AG09319 (cell line): ENCODE measurements at places on chromosomes 3 and 15.

GRCh38 chr3:150887031-150887430 is 18.2 kb downstream of the MINDY4B start:
- no peak for DNase-seq

DNA sequence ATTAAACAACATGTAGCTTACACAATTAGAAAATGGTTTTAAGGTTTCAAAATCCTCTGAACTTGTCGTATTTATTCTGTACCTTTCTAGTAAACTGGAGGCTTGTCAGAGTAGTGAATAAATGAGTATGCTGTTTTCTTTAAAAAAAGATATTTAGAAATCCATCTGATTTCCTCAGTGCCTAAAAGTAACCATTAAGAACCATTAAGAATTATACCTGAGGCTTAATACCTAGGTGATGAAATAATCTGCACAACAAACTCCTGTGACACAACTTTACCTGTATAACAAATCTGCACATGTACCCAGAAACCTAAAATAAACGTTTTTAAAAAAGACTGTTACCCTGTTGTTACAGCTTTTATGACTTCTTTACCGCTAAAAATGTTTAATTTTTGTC is 143.0 kb upstream of the SOX2 start:
- no peak for DNase-seq

- DNase-seq: no peak
These were observed 27.4 kb upstream of the FRMD5 start for GRCh38 chr15:44222478-44222877.

- no peak for DNase-seq
These were observed 23.3 kb downstream of the SNX4 start for GRCh38 chr3:125496701-125497100.

GRCh38 chr3:54698054-54698453 is 229.8 kb downstream of the LRTM1 start:
- DNase-seq: no peak

DNA sequence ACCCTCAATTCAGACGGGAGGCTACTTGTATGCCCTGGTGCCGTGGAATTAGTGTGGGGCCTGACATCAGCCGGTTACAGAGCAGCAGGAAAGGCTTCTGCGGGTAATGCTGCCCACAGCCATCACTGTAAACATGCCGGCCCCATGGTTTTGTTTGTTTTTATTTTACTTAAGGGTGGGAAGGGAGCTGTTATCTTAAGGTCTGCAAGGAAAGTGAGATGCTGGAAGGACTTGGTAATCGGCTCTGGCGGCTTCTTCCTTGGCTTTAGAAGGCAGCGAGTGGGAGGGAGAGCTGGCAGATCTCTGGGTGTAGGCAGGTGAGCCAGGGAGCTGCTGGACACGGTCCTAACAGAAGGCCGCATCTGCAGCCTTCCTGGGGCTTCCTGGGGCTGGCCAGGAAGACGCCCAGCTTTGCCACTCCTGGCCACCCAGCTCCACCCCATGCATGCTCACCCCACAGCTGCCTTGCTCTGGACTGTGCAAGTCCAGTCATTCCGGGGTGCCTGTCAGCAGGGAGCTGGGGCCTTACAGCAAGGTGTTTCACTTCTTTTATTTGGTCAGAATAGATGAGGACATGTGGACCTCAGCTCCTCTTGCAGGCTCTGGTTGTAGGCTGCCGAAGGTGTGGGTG is 54.1 kb upstream of the FURIN start:
- no peak for DNase-seq

DNA sequence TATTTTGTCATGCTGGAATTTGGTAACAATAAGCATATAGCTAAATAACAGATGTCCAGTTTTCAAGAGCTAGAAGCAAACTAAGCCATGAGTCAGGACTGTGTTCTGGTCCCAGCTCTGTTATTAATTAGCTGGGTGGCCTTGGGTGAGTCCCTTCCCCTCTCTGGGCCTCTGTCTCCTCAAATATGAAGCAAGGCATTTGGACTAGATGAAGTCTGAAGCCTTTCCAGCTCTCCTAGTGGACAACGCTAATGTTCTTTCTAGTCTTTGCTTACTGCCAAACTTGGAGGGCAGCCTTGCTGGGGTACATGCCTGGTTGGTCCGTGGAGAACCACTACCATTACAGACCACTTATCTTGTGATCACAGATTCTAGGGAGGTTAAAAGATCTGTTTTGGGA is 127.6 kb downstream of the DUT start:
- peak; percentile 44 for DNase-seq

- DNase-seq: no peak
These were observed 31.9 kb downstream of the TRIM42 start for GRCh38 chr3:140709751-140710150.

- DNase-seq: no peak
These were observed 115.3 kb downstream of the MECOM start for GRCh38 chr3:169548194-169548593.

GRCh38 chr15:64051407-64052259 is 5.3 kb upstream of the DAPK2 start:
- DNase-seq: no peak

DNA sequence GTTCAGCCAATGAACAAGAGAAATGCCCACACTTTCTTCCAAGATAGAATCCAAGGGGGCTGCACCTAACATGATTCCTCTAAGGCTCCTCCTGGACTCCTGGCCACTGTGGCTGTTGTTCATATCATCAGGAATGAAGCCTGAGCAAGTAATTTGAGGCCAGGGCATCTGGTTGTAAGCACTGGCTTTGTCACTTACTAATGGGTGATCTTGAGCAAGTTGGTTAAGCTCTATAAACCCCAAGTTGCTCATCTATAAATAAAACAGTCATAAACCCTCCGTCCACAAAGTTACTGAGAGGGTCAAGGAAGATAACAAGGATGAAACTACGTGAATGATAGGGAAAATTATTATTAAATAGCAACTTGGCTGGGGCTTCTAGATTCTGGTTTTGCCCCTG is 58.3 kb downstream of the CDC25A start:
- no peak for DNase-seq

GRCh38 chr3:59808446-59808845 is 758.6 kb upstream of the CFAP20DC start:
- DNase-seq: no peak

DNA sequence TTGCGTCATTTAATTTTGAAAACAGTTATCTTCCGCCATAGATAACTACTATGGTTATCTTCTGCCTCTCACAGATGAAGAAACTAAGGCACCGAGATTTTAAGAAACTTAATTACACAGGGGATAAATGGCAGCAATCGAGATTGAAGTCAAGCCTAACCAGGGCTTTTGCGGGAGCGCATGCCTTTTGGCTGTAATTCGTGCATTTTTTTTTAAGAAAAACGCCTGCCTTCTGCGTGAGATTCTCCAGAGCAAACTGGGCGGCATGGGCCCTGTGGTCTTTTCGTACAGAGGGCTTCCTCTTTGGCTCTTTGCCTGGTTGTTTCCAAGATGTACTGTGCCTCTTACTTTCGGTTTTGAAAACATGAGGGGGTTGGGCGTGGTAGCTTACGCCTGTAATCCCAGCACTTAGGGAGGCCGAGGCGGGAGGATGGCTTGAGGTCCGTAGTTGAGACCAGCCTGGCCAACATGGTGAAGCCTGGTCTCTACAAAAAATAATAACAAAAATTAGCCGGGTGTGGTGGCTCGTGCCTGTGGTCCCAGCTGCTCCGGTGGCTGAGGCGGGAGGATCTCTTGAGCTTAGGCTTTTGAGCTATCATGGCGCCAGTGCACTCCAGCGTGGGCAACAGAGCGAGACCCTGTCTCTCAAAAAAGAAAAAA is 1.2 kb downstream of the B2M start:
- DNase-seq: peak; percentile 69

GRCh38 chr15:78301828-78302227 is 2.4 kb upstream of the SKIC8 start:
- no peak for DNase-seq

- DNase-seq: no peak
These were observed 27.1 kb upstream of the PTX3 start for GRCh38 chr3:157409516-157409915.

GRCh38 chr3:143896486-143896885 is 48.2 kb upstream of the SLC9A9 start:
- DNase-seq: no peak

- DNase-seq: no peak
These were observed 48.0 kb upstream of the TPRG1 start for GRCh38 chr3:189123595-189124387.

- DNase-seq: peak; percentile 24
These were observed 225.6 kb upstream of the ROPN1 start for GRCh38 chr3:124217542-124217941.

DNA sequence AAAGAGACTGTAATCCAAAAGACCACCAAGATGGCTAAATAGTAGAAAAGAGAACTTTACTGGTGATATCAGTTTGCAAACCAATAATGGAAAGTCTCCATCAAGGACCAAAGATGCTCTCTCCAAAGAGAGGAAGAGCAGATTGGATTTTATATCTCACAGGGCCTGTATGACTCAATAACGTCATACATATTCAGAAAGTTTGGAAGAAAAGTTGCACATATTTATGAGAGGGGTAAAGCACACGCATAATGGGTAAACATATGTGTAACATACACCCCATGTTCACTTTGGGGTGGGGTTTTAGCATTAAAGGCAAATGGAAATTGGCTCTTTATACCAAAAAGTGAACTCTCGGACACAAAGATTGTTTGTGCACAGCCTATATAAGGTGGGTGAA is 274.5 kb upstream of the POU1F1 start:
- no peak for DNase-seq

GRCh38 chr3:170301405-170301804 is 56.1 kb upstream of the SKIL start:
- DNase-seq: peak; percentile 54

- DNase-seq: no peak
These were observed 416.5 kb downstream of the PLCL2 start for GRCh38 chr3:17301271-17301670.

- DNase-seq: no peak
These were observed 64.8 kb downstream of the FAM43A start for GRCh38 chr3:194750491-194750828.

DNA sequence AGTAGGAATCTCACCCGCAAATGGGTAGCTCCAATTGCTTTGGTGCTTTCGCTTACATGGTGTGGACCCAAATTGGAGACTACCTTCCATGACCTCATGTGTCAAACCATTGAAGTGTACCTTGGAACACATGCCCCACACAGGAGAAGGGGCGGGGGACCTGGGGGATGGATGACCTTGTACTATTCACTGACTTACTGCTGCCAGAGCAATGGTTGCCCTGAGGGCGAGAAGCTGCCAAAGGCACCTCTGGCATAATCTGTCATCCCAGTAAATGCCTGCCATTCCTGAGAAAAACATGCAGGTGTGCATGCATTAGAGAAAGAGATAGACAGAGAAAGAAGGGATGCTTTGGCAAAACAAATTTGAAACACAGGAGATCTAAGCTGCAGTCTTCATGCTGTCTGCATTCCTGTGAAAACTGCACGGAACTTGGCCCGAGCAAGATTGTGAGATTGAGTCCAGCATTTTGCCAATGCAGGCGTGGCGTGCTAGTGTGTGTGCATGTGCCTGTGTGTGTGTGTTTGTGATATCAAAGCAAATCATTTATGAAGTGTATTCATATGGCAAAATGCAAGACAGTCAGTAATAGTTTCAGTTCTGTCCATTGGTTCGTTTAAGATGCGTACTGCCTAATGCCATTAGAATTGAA is 219.5 kb upstream of the MDFIC2 start:
- no peak for DNase-seq

GRCh38 chr3:114418724-114419543 is 125.1 kb downstream of the TIGIT start:
- DNase-seq: peak; percentile 93

DNA sequence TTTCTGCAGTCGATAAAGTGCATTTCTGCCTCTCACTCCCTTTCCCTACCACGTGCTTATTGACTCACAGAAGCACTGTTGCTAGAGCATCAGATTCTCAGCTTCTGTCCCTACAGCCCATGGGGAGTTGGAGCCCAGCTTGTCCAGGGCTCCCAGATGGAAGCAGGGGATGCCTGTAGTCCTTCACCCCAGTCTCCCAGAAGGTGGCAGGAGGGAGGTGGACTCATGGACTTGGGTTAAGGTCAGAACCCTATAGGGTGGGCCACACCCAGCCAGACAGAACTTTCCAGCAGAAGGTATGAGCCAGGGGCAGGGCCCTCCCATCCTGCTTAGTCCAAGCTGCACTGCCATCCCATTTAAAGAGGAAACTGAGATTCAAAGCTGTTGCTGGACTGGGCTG is 33.1 kb upstream of the SEMA3F start:
- no peak for DNase-seq

DNA sequence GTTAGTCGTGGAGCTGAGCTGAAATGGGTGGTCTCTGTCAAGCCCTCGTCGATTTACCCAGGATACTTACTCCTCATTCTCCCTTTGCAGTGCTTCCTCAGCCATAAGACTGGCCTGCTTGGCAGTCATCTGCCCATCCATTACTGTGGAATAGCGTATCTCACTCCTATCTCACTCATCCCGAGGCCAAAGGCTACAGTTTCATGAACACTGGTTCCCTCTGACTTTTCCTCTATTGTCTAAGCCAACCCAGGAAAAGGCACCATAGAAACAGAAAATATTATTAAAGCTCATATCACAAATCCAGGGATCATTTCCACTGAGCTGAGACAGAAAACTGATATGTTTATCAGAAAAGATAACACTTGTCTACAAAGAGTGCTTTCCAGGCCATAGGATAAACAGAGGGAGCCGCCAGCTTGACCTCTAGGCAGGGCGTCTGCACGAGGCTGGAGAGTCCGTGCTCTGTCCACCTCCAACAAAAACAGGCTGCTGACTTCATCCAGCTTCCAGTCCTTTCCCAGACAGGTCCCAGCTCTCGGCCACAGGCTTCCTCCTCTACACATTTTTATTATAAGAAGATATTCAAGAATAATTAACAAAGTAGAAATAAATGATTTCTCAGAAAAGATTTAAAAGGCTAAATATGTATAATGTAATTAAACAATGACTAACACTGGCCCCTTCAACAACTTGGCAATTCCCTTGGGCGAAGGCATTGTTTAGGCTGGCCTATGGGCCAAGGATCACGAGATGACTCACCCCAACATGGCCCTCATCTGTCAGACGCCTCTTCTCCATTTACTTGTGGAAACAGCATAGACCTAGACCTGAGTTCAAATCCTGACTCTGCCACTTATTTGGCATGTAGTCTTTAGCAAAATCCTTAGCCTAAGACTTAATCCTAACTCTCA is 27.4 kb upstream of the BOC start:
- DNase-seq: no peak

- no peak for DNase-seq
These were observed 3.1 kb downstream of the NDUFB4 start for GRCh38 chr3:120599211-120599610.

GRCh38 chr15:61367953-61368352 is 138.9 kb upstream of the RORA start:
- DNase-seq: no peak
